Keratinocyte (primary cell): ENCODE measurements at places on chromosomes 3 and 15. TPM values are rescaled to one million over a fixed set of nuclear protein-coding genes. Genes with fewer than 3 reads are reported as not detected.

The BCHE gene
- 0.71 to 2.0 TPM (median 1.7 TPM) in 3 replicates for polyA plus RNA-seq

The CMSS1 gene
- polyA plus RNA-seq, result 13.4 to 37.2 TPM (median 27.9 TPM) in 3 replicates

The SLC28A2 gene
- not detected in 3 replicates for polyA plus RNA-seq

The SLC12A8 gene
- polyA plus RNA-seq, result 6.9 to 10.1 TPM (median 9.2 TPM) in 3 replicates

The PTPRG gene
- polyA plus RNA-seq, result 10.0 to 17.7 TPM (median 12.1 TPM) in 3 replicates

The TTC21A gene
- 1.1 to 2.4 TPM (median 1.3 TPM) in 3 replicates for polyA plus RNA-seq

The REC114 gene
- polyA plus RNA-seq, result not detected in 3 replicates

The BCL2A1 gene
- polyA plus RNA-seq, result 0.10 to 0.23 TPM in 2 of 3 replicates, not detected in the other

The WWTR1 gene
- 31.9 to 93.4 TPM (median 77.3 TPM) in 3 replicates for polyA plus RNA-seq

The COX5A gene
- polyA plus RNA-seq, result 132 to 245 TPM (median 217 TPM) in 3 replicates

The GOLGA8J gene
- polyA plus RNA-seq, result 0.04 TPM in 1 of 3 replicates, not detected in the others

The SLC6A11 gene
- polyA plus RNA-seq, result 9.4 to 24.8 TPM (median 9.8 TPM) in 3 replicates

The RLBP1 gene
- not detected in 3 replicates for polyA plus RNA-seq

The CFAP44 gene
- polyA plus RNA-seq, result 0.63 to 1.8 TPM (median 1.6 TPM) in 3 replicates

The DISP2 gene
- polyA plus RNA-seq, result 0.12 to 0.68 TPM (median 0.12 TPM) in 3 replicates

The FURIN gene
- polyA plus RNA-seq, result 22.8 to 36.5 TPM (median 34.7 TPM) in 3 replicates

The RBP2 gene
- polyA plus RNA-seq, result not detected in 3 replicates

The USP4 gene
- polyA plus RNA-seq, result 39.5 to 47.8 TPM (median 45.6 TPM) in 3 replicates

The SPATA12 gene
- polyA plus RNA-seq, result 0.08 to 0.09 TPM (median 0.08 TPM) in 3 replicates

The RAB6B gene
- 2.2 to 5.5 TPM (median 2.9 TPM) in 3 replicates for polyA plus RNA-seq

The STAB1 gene
- 0.02 TPM in 1 of 3 replicates, not detected in the others for polyA plus RNA-seq

The KCNMB2 gene
- polyA plus RNA-seq, result not detected in 3 replicates

The ZNF662 gene
- 0.57 to 1.4 TPM (median 1.1 TPM) in 3 replicates for polyA plus RNA-seq

The KBTBD8 gene
- 4.2 to 7.5 TPM (median 5.2 TPM) in 3 replicates for polyA plus RNA-seq

The C2CD4A gene
- polyA plus RNA-seq, result not detected in 3 replicates

The GPR160 gene
- 0.12 to 0.29 TPM (median 0.22 TPM) in 3 replicates for polyA plus RNA-seq

The MEGF11 gene
- polyA plus RNA-seq, result not detected in 3 replicates

The OGG1 gene
- polyA plus RNA-seq, result 14.5 to 17.5 TPM (median 14.6 TPM) in 3 replicates

The MED12L gene
- polyA plus RNA-seq, result 0.04 to 0.36 TPM (median 0.04 TPM) in 3 replicates

The CD200R1 gene
- polyA plus RNA-seq, result 0.97 to 1.9 TPM (median 1.6 TPM) in 3 replicates

The SAMMSON gene
- not detected in 3 replicates for polyA plus RNA-seq

The STAC gene
- 3.8 to 7.9 TPM (median 7.7 TPM) in 3 replicates for polyA plus RNA-seq

The CCDC13 gene
- polyA plus RNA-seq, result 0.06 to 0.21 TPM (median 0.17 TPM) in 3 replicates

The ANKRD63 gene
- not detected in 3 replicates for polyA plus RNA-seq

The CCDC54 gene
- polyA plus RNA-seq, result not detected in 3 replicates

The IQCF5 gene
- polyA plus RNA-seq, result not detected in 3 replicates

The GOLGA6B gene
- polyA plus RNA-seq, result not detected in 3 replicates

The CHST2 gene
- polyA plus RNA-seq, result 1.6 to 3.5 TPM (median 1.8 TPM) in 3 replicates

The EFHB gene
- polyA plus RNA-seq, result 0.08 to 0.58 TPM (median 0.26 TPM) in 3 replicates

The TF gene
- 0.28 to 0.70 TPM (median 0.30 TPM) in 3 replicates for polyA plus RNA-seq

The INSYN1 gene
- 0.26 to 1.5 TPM (median 0.47 TPM) in 3 replicates for polyA plus RNA-seq

The INKA1 gene
- polyA plus RNA-seq, result 10.1 to 20.6 TPM (median 12.0 TPM) in 3 replicates

The GPR62 gene
- not detected in 3 replicates for polyA plus RNA-seq

The MAP1A gene
- polyA plus RNA-seq, result 0.13 to 0.18 TPM (median 0.14 TPM) in 3 replicates

The RGMA gene
- polyA plus RNA-seq, result 0.18 to 0.32 TPM (median 0.22 TPM) in 3 replicates

The A4GNT gene
- not detected in 3 replicates for polyA plus RNA-seq

The UROC1 gene
- not detected in 3 replicates for polyA plus RNA-seq

The CCNL1 gene
- polyA plus RNA-seq, result 59.1 to 136 TPM (median 118 TPM) in 3 replicates

The FOXL2 gene
- 0.25 to 0.57 TPM (median 0.26 TPM) in 3 replicates for polyA plus RNA-seq

The GPR87 gene
- 90.0 to 109 TPM (median 106 TPM) in 3 replicates for polyA plus RNA-seq

The PP2D1 gene
- not detected in 3 replicates for polyA plus RNA-seq

The SLC22A14 gene
- polyA plus RNA-seq, result 0.08 to 0.37 TPM (median 0.20 TPM) in 3 replicates

The CKMT1B gene
- 59.4 to 64.8 TPM (median 63.9 TPM) in 3 replicates for polyA plus RNA-seq
